ENCODE measurements at places on chromosomes 16 and 17.

GRCh38 chr17:41177727-41178271, at the start of gene KRTAP4-2:
TSS of gene KRTAP4-2 (minus strand) at chr17:41178221. CDS start at chr17:41178164, 57 bp downstream.
- DNase-seq: no peak

DNA sequence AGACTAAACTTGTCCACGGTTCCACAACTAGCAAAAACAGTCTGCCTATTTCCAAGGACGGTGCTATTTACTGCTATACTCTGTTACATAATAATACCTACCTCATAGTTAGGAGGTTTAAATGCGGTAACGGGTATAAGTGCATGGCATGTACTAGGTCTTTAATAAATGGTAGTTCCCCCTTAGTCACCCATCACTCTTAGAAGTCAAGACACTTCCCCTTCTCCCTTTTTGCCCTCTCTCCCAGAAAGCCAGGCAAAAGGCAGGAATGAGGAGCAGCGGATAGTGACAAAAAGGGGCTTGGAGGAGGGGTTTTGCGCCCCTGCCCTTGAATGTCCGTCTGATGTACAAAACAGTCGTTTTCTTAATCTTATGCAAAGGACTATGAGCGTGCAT, 1.1 kb upstream of the LSM12 start:
- no peak for DNase-seq

DNA sequence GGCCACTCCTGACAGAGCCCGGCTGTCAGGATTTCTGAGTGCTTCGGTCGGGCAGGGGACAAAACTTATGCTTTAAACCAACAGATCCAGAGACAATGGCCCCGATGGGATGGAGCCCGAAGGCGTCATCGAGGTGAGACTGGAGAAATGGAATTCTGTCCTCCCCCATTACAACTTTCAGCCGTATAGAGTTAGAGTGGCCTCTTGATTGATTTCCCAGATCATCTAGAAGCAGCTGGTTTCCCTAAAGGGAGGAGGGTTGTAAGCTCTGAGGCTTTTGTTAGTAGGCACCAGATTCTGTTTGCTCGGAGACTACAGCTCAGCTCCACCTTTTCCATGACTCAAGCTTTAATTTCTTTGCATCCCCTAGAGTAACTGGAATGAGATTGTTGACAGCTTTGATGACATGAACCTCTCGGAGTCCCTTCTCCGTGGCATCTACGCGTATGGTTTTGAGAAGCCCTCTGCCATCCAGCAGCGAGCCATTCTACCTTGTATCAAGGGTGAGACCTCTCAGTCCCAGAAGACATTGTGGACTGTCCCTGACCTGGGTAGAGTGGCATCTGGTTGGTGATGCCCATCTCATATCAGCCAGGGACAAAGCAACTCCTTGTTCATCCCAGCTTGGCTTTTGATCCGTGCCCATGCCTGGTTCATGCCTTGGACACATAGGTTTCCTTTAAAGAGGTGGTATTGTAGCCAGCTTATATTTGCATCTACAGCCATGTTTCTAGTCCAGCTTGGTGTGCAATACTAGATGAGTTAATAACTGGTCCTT, 5.1 kb upstream of the CD68 start:
- DNase-seq: no peak

GRCh38 chr16:79047337-79047736, 553.2 kb downstream of the MAF start:
- DNase-seq: peak; percentile 33

DNA sequence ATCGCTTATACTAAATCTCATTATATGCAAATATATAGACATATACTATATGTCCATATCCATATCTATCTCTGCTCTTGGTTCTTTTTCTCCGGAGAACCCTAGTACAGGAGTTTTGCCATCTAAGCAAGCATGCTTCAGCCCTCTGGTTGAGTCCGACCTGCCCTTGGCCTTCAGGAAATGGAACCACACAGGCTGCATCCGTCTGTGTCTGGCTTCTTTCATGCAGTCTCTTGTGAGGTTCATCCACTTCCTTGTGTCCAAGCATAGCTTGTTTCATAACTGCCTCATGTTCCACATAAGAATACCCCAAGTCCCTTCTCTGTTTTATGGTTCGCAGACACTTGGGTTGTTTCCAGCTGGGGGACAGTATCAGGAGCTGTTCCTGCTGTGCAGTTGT, 16.8 kb downstream of the SNX20 start:
- DNase-seq: no peak

GRCh38 chr17:10563991-10564660, 14.7 kb upstream of the MYH2 start:
- no peak for DNase-seq

DNA sequence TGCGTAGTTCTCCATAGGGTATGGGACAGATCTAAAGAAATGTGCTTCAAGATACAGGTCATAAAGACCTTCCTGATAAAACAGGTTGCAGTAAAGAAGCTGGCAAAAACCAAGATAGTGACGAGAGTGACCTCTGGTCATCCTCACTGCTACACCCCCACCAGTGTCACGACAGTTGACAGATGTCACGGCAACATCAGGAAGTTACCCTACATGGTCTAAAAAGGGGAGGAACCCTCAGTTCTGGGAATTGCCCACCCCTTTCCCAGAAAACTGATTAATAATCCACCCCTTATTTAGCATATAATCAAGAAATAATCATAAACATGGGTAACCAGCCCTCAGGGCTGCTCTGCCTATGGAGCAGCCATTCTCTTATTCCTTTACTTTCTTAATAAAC, 46.3 kb downstream of the CLEC19A start:
- DNase-seq: no peak

DNA sequence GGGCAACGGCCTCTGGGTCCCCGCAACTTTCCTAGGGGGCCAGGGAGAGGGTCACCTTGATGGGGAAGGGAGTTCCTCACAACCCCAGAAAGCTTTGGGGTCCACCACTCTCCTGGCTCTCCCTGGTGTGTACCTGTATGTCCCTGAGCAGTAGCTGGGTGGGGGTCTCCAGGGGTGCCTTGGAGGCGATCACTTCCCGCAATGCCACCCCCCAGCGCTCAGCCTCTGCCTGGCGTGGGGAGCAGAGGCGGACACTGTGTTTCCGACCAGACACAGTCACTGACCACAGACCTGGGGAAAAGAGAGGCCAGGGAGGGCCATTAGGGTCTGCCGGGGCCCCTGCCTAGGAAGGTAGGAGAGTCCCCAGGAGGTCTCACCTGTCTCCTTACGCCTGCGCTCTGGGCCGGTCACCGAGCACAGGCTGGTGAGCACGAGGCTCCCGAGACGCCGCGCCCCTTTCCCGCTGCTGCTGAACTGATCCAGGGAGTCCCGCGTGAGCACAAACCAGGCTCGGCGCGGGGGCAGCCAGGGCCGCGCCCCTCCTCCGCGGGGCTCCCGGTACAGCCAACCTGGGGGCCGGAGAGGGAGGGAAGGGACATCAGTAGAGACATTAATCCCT, 3.4 kb downstream of the PLEKHH3 start:
- DNase-seq: no peak

GRCh38 chr16:66832661-66833305, 2.0 kb upstream of the NAE1 start:
- DNase-seq: no peak

GRCh38 chr17:50049636-50050035, 6.3 kb upstream of the ITGA3 start:
- no peak for DNase-seq

DNA sequence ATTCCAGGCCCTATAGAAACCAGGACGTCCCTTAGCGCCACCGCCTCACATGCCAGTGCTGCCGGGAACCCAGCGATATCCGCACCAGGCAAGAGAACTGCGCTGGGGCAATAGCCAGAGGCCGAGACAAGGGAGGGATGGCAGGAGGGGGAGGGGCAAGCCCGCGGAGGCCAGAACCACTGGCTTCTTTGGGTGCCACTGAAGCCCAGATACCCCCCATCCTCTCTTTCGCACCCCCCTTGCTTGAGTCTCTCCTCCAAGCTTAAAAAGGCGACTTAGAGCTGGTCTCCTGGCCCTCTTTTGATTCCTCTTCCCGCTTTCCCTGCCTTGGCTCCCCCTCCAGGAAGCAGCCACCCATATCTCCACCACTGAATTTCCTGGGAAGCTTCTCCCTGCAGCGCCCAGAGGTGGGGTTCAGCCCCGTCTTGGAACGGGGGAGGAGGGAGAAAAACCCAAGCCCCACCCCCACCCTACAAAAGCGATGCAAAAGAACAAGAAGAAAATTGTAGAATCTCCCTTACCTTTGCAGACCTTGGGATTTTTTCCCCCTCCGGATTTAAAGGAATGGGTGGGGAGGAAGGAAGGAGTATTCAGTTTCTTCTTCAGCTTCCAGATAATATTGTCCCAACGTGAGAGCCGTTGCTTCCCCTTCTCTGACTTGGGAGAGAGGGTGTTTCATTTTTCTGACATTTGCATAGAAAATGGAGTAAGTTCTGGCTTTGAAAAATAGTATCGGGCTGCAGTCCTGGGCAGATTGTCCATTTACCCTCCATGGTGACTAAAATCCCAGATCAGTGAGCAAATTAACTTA, 622 bp downstream of the HOXB6 start:
- DNase-seq: peak; percentile 88

GRCh38 chr16:27515874-27516353, 33.8 kb downstream of the GTF3C1 start:
- DNase-seq: peak; percentile 67

- DNase-seq: no peak
These were observed 23.7 kb downstream of the MAP3K3 start for GRCh38 chr17:63645775-63646487.

- no peak for DNase-seq
These were observed 102.0 kb downstream of the ADAMTS18 start for GRCh38 chr16:77332792-77333191.

GRCh38 chr17:17785407-17785806, 51.4 kb downstream of the SREBF1 start:
- DNase-seq: no peak

GRCh38 chr17:40520991-40521453, 19.6 kb upstream of the TNS4 start:
- DNase-seq: no peak

GRCh38 chr17:42221886-42222745, 27.8 kb upstream of the GHDC start:
- peak; percentile 26 for DNase-seq

DNA sequence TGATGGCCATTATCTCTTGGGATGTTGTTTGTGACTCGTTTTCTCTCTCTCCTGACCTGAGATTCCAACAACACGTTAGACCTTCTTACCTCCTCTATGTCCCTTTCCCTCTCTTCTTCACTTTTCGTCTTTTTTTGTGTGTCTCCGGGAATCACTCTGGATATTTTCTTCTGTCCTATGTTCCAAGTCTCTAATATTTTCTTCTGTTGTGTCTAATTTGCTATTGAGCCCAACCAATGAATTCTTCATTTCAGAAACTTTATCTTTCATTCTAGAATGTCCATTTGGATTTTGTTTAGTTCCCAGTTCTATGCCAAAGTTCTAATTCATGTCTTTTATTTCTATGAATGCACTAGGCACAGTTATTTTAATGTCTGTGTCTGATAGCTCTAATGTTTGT, 27.1 kb upstream of the PITPNM3 start:
- DNase-seq: no peak

- DNase-seq: no peak
These were observed 80.4 kb downstream of the EFCAB5 start for GRCh38 chr17:30021708-30022317.

GRCh38 chr17:68197091-68197996, 50.5 kb upstream of the AMZ2 start:
- peak; percentile 47 for DNase-seq

GRCh38 chr17:65099941-65100315, 37.2 kb upstream of the RGS9 start:
- no peak for DNase-seq

DNA sequence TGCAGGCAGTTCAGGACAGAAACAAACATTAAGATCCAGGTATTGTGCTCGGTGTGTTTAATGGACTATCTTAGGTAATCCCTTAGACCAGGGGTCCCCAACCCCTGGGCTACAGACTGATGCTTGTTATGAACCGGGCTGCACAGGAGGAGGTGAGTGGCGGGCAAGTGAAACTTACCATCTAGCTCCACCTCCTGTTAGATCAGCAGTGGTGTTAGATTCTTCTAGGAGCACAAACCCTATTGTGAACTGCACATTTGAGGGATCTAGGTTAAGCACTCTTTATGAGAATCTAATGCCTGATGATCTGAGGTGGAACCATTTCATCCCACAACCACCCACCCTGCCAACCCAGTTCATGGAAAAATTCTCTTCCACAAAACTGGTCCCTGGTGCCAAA, 37.8 kb upstream of the ASIC2 start:
- no peak for DNase-seq

- DNase-seq: no peak
These were observed 52.4 kb upstream of the ENDOV start for GRCh38 chr17:80362428-80363119.

GRCh38 chr16:68487669-68488068, 39.4 kb upstream of the SMPD3 start:
- no peak for DNase-seq

- DNase-seq: no peak
These were observed 118.7 kb upstream of the NLRP1 start for GRCh38 chr17:5702951-5703510.

GRCh38 chr17:45123930-45124796, 8.2 kb downstream of the PLCD3 start:
- peak; percentile 88 for DNase-seq

DNA sequence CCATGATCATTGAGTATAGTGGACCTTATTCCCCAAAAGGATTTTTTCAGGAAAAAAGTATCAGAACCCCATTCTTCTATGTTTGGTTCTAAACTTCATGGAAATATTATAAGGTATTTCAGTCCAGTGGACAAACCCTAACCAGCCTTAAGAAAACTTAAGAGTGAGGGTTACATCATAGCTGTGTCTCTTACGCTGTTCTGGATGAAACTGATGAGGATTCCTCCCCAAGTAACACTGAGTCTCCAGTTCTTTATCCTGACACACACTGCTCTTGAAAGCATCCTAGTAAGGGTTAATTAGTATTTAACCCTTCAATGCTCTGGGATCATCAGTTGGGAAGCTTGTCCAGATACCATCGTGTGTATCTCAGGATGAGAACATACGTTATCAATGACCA, 5.0 kb downstream of the LYRM1 start:
- DNase-seq: no peak

- DNase-seq: peak; percentile 26
These were observed 130.8 kb downstream of the CA10 start for GRCh38 chr17:52027620-52028295.

DNA sequence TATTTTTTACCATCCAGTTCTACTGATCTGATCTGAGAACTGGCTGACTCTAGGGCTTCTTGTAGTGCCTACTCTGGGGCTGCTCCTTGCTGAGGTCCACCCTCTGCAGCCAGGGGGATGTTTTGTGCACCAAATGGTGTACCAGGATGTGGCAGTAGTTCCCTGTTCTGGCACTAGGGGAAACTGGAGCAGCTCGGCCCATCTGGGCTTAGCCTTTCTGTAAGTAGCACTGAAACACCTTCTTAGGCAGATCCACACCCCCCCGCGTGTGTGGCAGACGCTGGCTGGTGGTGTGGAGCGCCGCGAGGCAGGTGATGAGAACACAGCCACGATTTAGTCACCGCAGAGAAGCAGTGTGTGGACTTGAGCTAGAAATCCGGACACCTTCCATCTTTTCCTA, 17.0 kb downstream of the DUSP14 start:
- no peak for DNase-seq

Data from 8988T (cell line).